ENCODE measurements at places on chromosomes 3 and 15.

DNA sequence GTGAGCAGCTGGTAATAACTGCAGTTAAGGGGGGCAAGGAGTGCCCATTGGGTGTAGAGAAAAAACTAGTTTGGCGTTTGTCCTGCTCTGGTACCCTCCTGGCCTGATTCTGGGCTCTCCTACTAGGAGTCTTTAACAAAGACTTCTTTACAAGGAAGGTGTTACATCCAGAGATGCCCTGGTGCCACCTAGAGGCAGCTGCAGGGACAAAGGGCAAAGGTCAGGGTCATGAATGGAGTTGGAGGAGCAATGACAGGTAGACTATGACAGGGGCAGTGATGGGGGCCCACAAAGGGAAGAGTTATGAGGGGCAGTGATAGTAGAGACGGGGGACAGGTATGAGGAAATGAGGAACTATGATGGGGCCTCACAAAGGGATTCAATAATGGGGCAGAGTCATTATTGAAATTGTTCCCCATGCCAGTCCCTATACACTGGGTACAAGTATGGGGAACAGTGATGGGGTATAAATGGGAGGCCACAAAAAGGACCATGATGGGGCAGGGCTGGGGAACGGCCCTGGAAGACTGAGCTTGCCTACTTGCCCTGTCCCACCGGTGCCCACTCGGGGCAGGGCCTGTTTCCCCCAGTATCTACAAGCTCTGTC lies 7.9 kb downstream of the CCDC71 start:
- no peaks in the 10 kb centered on the region for H3K27me3 ChIP-seq
- no peaks in the 10 kb centered on the region for H3K36me3 ChIP-seq
- DNase-seq: no peak
- no peaks in the 10 kb centered on the region for H3K4me1 ChIP-seq
- no peak overlapping the region for H3K4me3 ChIP-seq

- H3K27me3 ChIP-seq: no peaks in the 10 kb centered on the region
- H3K4me1 ChIP-seq: peaks cover 7% of the 10 kb centered on the region
- H3K36me3 ChIP-seq: no peaks in the 10 kb centered on the region
- no peak overlapping the region for H3K27ac ChIP-seq
- DNase-seq: no peak
These were observed 8.1 kb downstream of the FAM131A start for GRCh38 chr3:184345317-184346144.

GRCh38 chr3:28915741-28916500 lies 364.9 kb upstream of the RBMS3 start:
- H3K27me3 ChIP-seq: no peaks in the 10 kb centered on the region
- H3K4me1 ChIP-seq: no peaks in the 10 kb centered on the region
- no peak overlapping the region for H3K27ac ChIP-seq

GRCh38 chr15:74307827-74308811 lies 59.3 kb downstream of the CYP11A1 start:
- DNase-seq: no peak
- no peak overlapping the region for H3K27ac ChIP-seq
- no peak overlapping the region for H3K4me3 ChIP-seq
- H3K4me1 ChIP-seq: no peaks in the 10 kb centered on the region
- no peaks in the 10 kb centered on the region for H3K36me3 ChIP-seq
- peaks cover 16% of the 10 kb centered on the region for H3K27me3 ChIP-seq

GRCh38 chr3:187983484-187984124 lies 170.4 kb upstream of the LPP start:
- no peak overlapping the region for H3K27ac ChIP-seq
- no peaks in the 10 kb centered on the region for H3K27me3 ChIP-seq
- H3K4me3 ChIP-seq: no peak overlapping the region
- H3K4me1 ChIP-seq: peaks cover 45% of the 10 kb centered on the region

DNA sequence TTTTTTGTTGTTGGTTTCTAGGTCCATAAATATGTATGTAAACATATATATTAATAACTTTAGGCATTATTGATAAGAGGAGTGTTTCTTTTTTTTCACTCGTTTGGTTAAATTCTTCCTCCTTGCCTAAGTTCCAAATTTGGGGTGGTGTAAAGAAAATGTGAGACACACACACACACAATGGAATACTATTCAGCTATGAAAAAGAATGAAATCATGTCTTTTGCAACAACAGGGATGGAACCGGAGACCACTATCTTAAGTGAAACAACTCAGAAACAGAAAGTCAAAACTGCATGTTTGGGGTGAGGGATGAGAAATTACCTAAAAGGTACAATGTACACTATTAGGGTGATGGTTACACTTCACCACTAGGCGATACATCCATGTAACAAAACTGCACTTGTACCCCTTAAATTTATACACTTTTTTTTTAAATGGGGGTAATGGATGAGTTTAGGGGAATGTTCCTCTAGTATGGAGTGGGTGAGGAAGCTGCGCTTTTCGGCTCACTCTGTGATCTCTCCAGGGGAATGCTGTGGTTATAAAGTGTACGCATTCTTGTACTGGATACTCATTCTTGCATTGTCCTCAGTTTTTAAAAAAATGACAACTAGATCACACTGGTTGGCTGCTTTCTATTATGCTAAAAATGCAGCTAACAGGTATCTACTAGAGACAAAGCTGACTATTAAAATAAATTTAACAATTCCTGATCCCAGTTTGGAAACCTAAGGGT lies 50.8 kb upstream of the PPARG start:
- DNase-seq: no peak
- peaks cover 13% of the 10 kb centered on the region for H3K27me3 ChIP-seq
- H3K36me3 ChIP-seq: no peaks in the 10 kb centered on the region

Data from natural killer cell treated with Interleukin-12 subunit alpha and Interleukin-12 subunit beta and Interleukin-15 and Interleukin-18, amount 100 ng/mL, for 72 hours (primary cell).